ENCODE measurements at places on chromosomes 6 and 20.

DNA sequence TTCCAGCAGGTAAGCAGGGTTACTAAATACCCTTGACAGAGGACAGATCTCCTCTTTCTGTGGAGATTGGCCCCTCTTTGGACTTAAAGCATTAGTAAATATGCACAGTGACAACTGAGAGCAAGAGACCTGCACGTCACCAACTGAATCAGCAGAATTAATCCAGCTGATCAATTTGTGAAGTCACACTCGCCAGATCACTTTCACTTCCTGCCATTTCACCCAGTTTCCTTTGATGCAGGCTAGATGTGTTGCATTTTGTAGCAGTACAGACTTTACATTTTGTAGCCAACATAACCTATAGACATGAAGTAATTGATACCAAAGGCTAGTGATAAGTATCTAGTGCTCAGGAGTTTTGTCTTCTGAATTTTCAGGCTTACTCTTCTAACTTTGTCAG, 11.9 kb downstream of the SYNE1 start:
- DNase-seq: no peak

GRCh38 chr6:149147195-149147594, 170.3 kb upstream of the TAB2 start:
- no peak for DNase-seq

DNA sequence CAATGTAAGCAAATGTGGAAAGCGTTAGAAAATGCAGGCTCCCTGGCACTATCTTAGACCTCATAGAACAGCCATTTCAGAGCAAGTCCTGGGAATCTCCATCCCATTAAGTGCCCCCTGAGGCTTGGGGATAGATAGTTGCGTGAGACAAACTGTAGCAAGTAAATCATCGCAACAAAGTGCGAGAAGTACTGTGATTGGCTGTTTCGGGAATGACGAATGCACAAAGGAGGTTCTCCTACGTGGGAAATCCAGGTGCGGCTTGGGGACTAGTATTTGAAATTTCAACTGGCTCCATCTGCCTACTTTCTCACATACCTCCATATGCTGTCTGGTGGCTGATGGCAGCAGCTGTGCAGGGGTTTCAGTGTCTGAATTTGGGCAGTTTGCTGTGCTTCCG, 84.5 kb downstream of the PLEKHG1 start:
- no peak for DNase-seq

DNA sequence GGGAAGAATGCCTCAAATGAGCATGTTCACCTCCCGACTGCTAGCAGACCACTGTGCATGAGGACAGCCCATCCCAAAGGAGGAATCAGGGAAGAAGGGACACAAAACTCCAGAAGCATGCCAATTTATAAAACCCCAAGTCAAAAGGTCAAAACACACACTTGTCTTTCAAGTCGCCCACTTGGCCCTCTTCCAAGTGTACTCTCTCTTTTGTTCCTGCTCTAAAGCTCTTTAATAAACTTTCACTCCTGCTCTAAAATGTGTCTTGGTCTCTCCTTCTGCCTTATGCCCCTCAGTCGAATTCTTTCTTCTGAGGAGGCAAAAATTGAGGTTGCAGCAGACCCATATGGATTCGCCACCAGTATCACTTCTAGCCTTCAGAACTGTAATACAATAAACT, 33.9 kb upstream of the TPBG start:
- DNase-seq: no peak

- DNase-seq: no peak
These were observed 197.3 kb downstream of the ZFAND3 start for GRCh38 chr6:38016824-38017223.

DNA sequence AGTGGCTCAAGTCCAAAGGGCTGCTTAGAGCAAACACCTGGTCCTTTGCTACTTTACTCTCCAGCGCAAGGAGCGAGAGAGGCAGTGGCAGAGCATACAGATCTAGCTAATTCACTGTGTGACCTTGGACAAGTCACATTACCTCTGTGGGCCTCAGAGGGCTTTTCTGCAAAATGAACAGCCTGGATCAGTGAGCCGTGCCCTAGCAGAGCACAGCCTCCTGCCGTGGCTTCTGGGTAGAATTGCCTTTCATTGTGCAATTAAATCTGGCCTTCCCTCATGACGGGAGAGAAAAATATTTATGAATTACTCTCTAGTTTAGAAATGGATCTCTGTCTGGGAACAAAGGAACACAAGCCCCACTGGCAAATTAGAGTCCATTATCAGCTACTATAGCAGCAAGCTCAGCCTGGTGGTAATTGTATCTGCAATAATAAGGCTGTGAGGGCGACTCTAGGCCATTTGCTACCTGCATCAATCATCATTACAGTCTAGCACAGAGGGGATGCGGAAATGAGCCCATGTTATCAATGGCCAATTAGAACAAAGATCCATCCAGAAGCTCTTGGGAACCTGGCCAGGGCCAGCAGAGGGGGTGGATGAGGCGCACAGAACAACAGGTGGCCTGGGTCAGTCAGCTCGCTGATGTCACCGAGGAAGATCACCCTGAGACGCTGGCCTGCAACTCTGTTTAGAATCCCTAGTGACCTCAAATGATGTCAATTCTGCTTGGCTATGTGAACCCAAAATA, 114.2 kb upstream of the LY86 start:
- DNase-seq: no peak

- DNase-seq: no peak
These were observed 114.9 kb downstream of the MAP3K5 start for GRCh38 chr6:136677344-136677743.

GRCh38 chr6:16511723-16512489, 249.4 kb downstream of the ATXN1 start:
- no peak for DNase-seq

- no peak for DNase-seq
These were observed 18.1 kb upstream of the CEBPB start for GRCh38 chr20:50172347-50173013.

DNA sequence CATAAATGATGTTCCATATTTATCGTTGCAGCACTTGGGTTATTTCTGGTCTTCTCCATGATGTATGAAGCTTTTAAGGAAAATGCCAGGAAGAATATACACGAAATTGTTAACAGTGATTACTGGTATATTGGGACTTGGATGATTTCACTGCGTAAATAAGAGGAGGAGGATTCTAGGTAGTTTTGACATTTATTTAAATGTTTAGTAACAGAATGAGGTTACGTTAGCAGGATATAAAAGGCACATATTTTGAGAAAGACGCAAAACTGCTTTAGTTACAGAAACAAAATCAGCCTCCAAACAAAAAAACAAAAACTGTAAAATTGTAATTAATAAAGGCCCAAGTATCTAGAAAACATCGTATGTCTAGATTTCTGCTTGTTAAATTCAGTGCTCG, 147.7 kb downstream of the JARID2 start:
- DNase-seq: no peak

DNA sequence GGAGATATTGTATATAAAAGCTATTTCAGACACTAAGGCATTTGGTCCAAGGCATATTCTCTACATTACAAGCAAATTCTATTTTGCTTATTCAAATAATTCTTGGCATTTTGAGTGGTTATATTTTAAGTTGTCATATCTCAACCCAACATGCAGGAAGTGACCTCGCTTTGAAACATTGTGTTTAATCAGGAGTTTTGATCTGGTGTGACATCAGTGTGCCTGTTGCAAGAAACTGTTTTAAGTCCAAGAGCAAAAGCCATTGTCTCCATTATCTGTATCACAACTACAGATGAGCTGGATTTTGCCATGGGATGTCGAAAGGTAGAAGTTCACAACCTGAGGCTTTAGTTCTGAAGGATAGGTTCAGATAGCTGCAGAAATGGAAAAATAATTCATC, 509.9 kb upstream of the ID4 start:
- DNase-seq: no peak

DNA sequence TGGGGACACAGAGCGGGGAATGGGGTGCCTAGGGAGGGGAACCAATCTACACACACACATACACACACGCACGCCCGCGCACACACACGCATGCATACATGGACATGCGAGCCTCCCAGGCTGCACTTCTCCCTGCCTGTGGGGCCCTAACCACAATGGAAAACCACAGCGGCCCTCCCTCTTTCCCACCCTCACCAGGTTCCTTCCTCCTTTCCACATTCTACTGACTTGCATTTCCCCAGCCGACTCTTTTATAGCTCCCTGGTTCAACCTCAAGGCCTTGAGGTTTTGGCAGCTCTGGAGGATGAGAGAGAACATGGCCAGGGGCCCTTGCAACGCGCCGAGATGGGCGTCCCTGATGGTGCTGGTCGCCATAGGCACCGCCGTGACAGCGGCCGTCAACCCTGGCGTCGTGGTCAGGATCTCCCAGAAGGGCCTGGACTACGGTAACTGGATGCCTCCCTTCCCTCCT, at the start of gene BPI:
Gene BPI (plus strand): TSS at position 249 of the 472 bp plus-strand sequence. CDS start 68 bp downstream, at position 317.
- DNase-seq: no peak

DNA sequence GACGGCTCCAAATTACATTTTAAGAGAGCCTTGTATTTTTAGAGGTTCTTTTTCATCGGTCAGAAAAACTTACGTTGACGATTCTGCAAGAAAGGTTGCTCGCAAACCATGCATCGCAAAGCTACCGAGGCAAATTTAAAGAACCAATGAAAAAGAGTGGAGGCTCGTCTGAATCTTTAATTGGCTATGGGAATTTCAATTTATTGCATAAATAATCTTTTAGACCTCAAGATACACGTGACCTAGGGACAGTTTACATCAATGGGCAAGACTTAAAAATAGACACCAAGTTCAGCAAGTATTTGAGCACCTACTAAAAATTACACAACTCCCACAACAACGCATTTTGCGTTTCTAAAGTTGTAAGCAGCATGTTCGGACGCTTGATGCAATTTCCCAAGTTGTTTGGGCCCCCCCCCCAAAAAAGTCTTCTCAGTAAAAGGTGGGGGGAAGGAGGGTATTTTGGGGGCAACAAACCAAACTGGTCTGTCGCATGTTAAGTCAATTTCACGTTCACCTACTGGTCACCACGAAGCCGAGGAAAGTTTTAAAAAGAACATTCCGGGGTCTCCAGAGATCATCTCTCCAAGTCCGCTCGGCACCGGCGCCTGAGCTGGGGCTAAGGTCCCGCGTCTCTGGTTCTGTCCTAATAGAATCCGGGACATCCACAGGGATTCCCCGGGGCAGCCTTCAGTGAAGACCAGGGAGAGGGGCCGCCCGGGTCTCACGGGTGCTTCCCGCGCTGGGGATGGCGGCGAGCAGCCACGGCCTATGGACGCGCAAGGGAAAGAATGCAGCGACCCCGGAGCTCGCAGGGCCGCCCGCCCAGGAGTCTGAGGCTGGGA, 851 bp downstream of the SNX5 start:
- no peak for DNase-seq

DNA sequence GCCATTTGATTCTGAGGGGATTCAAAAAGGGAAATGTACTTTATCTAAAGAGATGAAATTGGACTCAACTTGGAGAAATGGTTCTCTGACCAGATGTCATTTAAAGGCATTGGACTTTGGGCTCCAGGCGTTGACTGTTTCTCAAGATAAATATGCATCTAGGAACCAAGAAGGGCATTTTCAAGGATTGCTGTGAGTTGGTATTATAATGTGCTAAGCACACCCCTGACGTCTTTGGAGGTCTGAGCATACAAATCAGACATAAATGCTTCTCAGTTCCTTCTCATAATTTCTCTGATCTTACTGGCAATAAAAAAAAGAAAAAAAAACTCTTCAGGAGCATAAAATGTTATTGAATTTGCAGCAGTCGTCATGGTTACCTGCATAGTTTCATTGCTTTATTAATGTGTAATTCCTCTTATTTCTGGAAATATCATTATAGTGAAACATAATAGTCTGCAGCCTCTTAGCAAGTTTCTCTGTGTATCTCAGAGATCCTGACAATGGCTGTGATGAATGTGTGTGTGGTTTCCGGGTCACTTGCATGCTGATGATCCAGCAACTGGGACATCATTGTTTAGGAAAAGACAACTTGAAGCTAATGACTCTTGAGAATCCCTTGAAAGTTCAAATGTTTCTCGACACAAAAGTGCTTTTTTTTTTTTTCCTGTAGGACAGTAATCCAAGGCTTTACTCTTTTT, 136.0 kb downstream of the AIG1 start:
- DNase-seq: no peak

GRCh38 chr6:90885611-90886056, 298.8 kb upstream of the MAP3K7 start:
- no peak for DNase-seq

GRCh38 chr20:57772349-57772964, 62.6 kb upstream of the PMEPA1 start:
- DNase-seq: no peak

DNA sequence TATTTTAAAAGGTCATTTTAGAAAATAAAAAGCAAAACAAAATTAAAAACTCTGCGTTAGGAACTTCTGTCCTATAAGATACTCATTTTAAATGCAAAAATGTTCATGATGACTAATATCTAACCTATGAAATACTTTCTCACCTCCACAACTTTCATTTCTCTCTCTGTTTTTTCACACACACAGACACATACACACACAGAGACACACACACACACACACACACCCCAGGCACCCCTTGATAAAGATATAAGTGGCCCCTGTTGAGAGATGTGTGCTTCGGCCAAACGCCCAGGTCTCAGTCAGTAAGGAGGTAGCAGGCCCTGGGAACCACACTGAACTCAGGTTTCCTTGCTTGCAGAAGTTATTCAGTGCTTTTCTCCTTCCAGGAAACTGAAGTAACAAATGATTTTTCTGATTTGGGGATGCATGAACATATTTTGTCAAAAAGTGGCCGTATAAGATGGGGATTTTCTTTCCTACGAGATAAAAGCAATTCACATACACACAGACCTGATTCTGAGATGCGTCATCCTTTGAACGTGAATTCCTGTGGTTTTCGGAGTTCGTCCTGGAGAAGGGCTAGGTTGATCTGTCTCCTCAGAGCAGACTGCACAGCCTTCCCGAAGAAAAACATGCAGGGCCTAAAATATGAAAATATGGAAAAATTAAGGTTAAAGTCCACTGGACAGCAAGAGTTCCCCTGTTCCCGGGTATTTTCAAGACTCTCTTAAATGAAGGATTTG, 306.8 kb upstream of the FOXQ1 start:
- no peak for DNase-seq

- DNase-seq: no peak
These were observed 156.1 kb downstream of the COL21A1 start for GRCh38 chr6:56091159-56091869.

GRCh38 chr6:151254451-151255081, 14.8 kb downstream of the AKAP12 start:
- DNase-seq: no peak

Data from cortex of kidney (tissue), 1 donor.